ENCODE measurements at places on chromosomes 12 and 14. TPM values are rescaled to one million over a fixed set of nuclear protein-coding genes. Genes with fewer than 3 reads are reported as not detected.

- DNase-seq: no peak
These were observed 19.7 kb downstream of the SLC6A12 start for GRCh38 chr12:194276-194675.

Gene PRKCH
- total RNA-seq: 7.4 TPM

GRCh38 chr14:58718226-58719205, 80.8 kb downstream of the DACT1 start:
- DNase-seq: no peak

Gene OR4K15
- not detected for total RNA-seq

- DNase-seq: no peak
These were observed 72.1 kb upstream of the LMNTD1 start for GRCh38 chr12:25625146-25625545.

Gene KLHL42
- total RNA-seq: 48.3 TPM

Gene ADSS1
- total RNA-seq: 2.8 TPM

- DNase-seq: no peak
These were observed 58.3 kb upstream of the PTPRB start for GRCh38 chr12:70695361-70696023.

GRCh38 chr14:20757965-20758364, 10.2 kb upstream of the EDDM3B start:
- DNase-seq: no peak

Gene IKZF4
- total RNA-seq: 0.80 TPM

Gene NEMP1
- total RNA-seq: 19.0 TPM

Gene KITLG
- 9.5 TPM for total RNA-seq

DNA sequence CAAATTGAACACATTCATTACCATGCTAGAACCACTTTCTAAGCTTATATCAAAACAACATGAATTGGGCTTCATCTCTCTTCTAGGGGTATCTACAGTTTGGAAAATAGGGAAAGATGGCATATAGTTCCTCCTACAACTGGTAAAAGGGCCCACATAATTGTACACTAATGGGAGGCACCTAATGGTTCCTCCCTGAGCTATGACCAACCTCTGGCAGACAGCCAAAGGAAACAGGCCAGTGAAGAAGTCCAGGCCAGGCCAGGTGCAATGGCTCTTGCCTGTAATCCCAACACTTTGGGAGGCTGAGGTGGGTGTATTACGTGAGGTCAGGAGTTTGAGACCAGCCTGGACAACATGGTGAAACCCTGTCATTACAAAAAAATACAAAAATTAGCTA, 23.2 kb upstream of the APOF start:
- DNase-seq: no peak

Gene TAS2R42
- total RNA-seq: not detected

DNA sequence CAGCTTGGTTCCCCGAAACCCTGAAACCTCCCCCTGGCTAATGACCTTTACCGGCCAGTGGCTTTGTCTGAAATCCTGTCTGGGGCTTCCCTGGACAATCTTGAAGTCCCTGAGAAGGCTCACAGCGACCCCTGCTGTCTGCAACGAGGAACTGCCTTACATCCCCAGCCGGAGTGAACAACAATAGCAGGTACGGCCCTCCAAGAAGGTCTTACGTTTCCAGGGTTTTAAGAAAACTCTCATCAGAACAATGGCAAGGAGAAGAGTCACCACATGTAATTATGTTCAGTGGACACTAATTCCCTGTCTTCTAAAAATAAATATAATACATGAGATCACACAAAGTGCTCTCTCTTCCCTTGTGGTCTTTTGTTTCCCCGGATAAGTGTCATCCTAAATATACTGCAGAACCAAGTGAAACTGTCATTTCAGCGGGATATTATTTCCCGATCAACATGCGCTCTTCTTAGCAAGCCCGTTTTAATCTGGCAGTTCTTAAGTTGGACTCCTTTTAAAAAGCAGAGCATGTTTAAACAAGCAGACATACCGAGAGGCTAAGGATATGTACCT, 53.3 kb downstream of the RBM19 start:
- DNase-seq: peak; percentile 61

DNA sequence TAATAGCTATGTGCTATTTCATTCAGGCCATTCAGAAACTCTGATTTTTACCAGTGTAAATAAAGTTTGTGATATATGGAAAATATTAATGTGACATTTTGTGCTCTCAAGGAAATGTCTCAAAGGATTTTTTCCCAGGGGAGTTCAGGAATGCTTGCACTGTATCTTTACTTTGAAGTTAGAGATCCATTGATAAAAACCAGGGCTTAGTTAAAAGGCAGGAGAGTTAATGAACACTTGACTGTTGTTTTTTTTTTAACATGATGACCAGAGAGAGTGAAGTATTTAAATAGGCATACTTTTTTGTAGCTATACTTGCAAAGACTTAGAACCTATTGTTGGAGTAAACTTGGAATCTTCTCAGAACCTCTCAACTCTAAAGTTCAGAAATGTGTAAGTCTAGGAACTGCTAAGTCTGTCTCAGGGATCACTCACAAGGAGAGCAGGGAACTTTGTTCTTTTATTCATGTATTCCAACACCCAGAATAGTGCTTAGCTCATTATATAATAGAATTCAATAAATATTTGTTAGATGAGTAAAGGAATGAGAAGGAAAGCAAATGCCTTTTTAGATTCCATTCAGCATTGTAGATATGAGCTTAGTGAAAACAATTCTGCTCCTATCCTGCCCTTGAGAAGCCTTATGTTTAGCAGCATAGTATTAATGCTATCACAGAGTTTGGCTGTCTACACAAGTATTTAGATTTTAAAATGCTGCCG, 117.5 kb downstream of the DAAM1 start:
- no peak for DNase-seq

Gene SLC5A8
- not detected for total RNA-seq

- no peak for DNase-seq
These were observed 34.3 kb downstream of the ZFYVE26 start for GRCh38 chr14:67782090-67782489.

DNA sequence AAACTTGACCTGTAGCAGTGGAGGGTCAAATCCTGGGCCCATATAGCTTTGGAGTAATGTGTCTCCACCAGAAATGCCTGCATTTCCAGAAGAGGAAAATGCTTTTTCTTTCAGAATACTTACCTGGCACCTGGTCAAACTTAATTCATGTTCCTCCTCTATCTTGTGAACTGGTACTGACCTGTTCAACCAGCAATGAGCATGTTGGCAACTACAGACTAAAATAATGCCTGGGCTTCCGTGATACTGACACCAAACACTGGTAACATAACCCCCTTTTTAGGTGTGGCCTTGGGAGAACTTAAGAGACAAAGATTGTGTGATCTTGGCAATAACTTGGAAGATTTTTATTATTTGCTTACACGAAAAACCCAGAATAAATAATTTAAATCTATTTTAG, 23.8 kb upstream of the MGST1 start:
- DNase-seq: no peak

DNA sequence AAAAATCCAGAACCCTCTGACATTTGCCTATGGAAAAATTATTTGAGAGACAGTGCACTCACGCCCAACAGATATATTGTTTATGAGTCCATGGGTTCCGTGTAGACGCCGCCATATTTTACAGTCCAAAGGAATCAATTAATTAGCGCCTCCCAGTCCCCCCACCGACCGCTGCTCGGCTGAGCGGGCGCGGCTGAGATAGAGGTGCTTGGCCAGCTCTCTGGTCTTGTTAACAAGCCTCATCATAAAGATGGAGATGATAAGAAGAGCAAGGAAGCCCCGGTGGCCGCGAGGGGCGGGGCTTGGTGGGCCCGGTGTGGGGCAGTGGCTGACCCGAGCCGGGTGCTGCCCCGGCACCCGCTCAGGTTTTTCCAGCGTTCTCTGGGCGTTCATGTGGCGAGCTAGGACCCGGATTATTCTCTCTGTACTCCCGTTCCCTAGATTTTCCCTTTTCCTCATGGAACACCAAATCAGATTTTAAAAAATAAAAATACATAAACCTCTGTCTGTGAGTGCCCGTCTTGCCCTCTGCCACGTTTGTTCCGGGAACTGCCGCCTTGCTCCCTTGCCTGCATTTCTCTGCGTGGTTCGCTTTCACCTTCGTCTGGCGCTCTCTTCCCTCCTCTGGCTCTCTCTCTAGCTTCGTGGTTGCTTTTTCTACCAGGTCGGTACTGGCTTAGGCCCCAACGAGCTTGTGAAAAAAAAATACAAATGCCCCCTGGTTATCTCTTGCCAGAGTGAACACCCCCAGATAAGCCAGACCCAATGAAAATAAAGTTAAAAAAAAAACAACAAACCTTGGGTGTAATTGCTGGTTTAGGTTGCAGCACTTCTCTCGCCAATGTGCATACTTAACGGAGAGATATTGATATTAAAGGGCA, 9.0 kb downstream of the HOXC12 start:
- DNase-seq: no peak

GRCh38 chr14:64689289-64689688, 14.9 kb upstream of the PLEKHG3 start:
- DNase-seq: no peak

Gene MYL2
- total RNA-seq: not detected

Gene NYNRIN
- total RNA-seq: 0.03 TPM

DNA sequence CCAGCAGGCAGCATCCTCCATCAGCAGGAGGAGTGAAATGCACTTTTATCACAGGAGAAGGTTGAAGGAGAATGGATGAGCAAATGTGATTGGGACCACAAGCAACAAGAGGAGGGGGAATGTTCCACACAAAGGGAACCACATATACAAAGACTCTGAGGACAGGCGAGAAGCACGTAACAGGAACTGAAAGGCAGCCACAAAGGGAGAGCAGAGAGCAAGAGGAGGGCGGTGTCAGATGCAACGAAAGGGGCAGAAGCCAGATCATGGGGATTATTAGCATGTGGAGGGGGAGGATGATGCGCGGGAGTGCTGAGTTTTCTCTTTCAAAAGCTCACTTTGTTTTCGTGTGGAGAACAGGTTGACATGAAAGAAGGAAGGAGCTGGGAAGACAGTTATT, 241.1 kb downstream of the SPTSSA start:
- no peak for DNase-seq

DNA sequence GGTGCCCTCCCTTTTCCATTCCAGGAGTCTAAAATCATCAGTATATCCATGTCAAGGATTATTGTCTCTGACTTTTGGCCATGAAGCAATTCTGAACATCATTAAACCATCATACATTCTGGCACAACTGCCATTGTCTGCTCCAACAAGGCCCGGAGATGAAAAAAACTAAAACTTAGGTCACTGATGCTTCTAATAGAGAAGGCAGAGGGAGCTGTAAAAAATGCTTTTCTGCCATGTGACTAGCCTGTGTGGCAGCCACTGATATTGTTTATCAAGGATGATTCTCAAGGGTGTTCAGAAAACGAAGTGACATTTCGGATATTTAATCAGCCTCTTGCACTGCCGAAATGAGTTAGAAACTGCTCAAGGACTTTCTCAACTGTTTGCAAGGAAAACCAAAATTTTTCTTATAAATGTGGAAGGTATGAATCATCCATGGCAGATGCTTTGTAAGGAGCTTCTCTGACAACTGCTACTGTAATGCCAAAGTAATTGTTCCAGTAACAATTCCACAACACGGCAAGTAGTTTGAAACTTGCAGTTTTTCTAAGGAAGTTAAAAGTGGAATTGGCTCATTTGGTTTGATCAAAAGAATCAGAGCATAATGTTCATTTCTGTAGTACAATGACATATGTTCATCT, 1076.5 kb upstream of the FLRT2 start:
- DNase-seq: peak; percentile 18

DNA sequence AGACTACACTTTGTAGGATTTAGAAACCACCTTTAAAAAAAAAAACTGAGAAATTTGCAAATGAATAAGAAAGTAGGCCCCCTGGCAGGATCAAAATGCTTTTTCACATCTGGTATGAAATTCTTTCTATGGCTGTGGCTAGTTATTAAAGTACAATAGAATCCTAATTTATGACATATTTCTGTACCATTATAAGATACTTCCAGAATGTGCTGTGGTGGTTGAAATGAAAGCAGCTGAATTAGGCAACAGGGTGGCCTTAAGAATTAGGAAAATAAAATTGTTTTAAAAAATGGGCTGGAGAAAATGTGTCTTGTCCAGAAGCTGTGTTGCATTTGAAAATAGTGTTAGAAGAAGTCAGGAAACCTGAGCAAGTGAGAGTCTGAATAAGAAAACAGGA, 85.9 kb upstream of the PDE3A start:
- DNase-seq: no peak

GRCh38 chr12:119302451-119303080, 32.0 kb upstream of the CCDC60 start:
- no peak for DNase-seq

- DNase-seq: peak; percentile 87
These were observed 147.9 kb upstream of the HIF1A start for GRCh38 chr14:61547186-61548069.

Gene CLEC2D
- total RNA-seq: 1.0 TPM

- DNase-seq: no peak
These were observed 27.3 kb downstream of the PTPRB start for GRCh38 chr12:70609739-70610491.

GRCh38 chr14:36553656-36554260, 28.7 kb downstream of the NKX2-8 start:
- peak; percentile 47 for DNase-seq

DNA sequence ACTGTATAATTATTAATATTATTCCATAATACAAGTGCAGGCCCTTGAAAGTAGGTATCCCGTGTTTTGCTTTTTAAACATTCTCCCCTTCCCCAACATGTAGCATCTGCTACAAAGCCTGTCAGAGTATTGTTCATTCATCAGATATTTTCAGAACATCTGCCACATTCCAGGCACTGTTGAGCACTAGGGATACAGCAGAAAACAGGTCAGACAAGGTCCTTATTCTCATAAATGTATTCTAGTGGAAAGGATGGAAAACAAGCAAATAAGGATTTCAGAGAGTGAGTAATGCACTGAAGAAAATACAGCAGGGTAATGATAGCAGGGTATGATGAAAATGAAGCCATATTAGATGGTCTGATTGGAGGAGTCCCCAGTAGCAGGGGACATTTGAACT, 3.8 kb downstream of the ERP29 start:
- no peak for DNase-seq

Gene PLEKHD1
- total RNA-seq: not detected

DNA sequence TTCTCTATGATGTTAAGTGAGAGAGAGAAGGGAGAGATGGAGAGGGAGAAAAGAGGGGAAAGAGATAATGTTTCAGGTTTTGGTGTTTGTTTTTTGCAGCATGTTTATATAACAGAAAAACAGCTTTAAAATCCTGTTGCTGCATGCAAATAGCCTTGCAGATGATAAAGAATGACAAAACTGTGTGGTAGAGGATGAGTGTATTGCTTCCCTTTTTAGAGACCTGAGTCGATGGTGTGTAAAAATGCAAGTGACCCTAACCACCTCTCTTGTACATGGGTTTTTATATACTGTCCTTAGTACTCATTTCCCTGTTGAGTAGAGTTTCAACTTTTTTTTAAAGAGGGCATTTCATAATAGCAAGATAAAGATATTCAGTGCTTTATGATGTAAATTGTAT, 249.1 kb downstream of the AKAP6 start:
- no peak for DNase-seq
